ENCODE measurements at places on chromosomes 12 and 14. TPM values are rescaled to one million over a fixed set of nuclear protein-coding genes. Genes with fewer than 3 reads are reported as not detected.
A peak's percentile ranks its signal among the peaks of the same experiment; 100 is the strongest.

Gene RNF212B
- total RNA-seq = not detected

DNA sequence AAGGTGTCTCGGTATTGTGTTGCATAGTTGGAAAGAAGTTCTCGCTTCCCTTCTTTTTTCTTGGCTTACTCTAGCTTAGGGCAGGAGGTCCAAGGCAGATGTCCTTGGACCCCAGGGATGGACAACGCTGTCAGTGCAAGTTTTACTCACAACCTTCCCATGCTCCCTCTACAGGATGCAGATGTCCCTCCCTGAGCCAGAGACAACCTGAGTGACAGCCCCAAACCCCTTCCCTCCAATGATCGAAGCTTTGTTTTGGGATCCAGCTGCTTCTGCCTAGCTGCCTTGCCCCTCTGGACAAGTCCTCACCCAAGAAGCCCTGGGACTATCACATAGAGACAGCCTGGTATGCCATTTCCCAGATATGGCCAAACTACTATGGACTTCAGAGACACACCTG, 112.0 kb upstream of the RAP1B start:
- H3K4me1 ChIP-seq = peaks cover 23% of the 10 kb centered on the region
- no peak overlapping the region for H3K27ac ChIP-seq
- no peaks in the 10 kb centered on the region for H3K27me3 ChIP-seq
- no peak for DNase-seq
- H3K4me3 ChIP-seq = no peak overlapping the region
- peaks cover 2% of the 10 kb centered on the region for H3K36me3 ChIP-seq

GRCh38 chr12:81450920-81451739, 308.0 kb downstream of the PPFIA2 start:
- no peak for DNase-seq
- H3K4me1 ChIP-seq = no peaks in the 10 kb centered on the region
- no peaks in the 10 kb centered on the region for H3K27me3 ChIP-seq

DNA sequence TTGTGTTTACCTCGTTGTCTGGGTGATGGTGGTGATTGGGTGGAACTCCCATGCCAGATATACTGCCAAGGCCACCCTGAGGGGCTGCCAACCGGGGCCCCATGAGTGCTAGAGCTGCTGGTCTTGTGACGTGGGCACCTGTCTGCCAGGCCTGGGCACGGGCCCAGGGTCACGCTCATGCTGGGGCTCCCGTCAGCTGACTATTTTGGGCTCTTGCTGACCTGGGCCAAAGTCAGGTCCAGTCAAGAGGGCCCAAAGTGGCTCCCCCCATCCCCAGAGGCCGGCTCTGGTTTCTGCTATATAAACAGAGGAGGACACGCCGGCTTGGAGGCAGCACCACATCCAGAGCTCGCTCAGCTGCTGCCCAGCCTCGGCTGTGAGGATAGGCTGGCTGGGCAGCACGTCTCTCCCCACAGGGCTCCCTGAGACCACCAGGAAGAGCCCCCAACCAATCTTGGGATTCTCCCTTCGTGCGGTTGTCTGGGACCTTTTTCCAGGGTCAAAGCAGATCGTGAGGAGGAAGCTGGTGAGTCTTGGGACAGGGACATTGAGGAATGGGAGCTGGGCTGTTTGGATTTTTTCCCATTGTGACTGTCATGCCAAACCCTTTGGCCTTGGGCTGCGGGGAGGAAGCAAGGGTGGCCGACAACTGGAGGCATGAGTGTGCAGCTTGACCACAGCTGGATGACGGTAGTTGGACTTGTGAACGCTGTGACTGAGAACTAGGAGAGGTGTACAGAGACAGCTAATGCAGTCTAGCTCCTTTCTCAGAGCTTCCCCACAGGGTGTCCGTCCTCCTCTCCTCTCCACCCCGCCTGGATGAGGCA, 7.6 kb upstream of the NR4A1 start:
- peaks cover 33% of the 10 kb centered on the region for H3K4me1 ChIP-seq
- no peaks in the 10 kb centered on the region for H3K36me3 ChIP-seq
- H3K27ac ChIP-seq = no peak overlapping the region
- no peak for DNase-seq
- no peak overlapping the region for H3K4me3 ChIP-seq

- no peaks in the 10 kb centered on the region for H3K36me3 ChIP-seq
- peaks cover 20% of the 10 kb centered on the region for H3K4me1 ChIP-seq
- DNase-seq = no peak
- no peak overlapping the region for H3K27ac ChIP-seq
These were observed 16.0 kb downstream of the RITA1 start for GRCh38 chr12:113201187-113202177.

DNA sequence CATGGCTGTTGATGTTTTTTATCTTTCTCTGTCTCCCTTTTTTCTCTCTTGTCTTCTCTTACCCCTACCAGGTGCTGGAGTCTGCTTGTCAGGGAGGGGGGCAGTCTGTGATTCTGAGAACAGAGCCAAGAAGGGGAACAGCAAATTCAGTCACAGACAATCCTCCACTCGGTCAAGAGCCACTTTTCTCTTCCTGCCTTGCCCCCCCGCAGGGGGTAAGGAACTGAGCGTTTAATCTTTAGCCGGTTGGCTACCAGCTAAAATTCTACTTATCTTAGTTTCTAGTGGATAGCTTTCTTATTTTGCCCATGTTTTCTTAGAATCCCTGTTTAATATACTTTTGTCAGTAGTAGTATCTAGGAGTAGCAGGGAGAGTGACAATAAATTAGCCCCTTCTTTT, 1.9 kb downstream of the RIMKLB start:
- peak overlapping the region; percentile 2 for H3K27ac ChIP-seq
- no peak for DNase-seq
- H3K4me3 ChIP-seq = peak overlapping the region; percentile 39
- H3K27me3 ChIP-seq = peaks cover 38% of the 10 kb centered on the region
- peaks cover 17% of the 10 kb centered on the region for H3K4me1 ChIP-seq

DNA sequence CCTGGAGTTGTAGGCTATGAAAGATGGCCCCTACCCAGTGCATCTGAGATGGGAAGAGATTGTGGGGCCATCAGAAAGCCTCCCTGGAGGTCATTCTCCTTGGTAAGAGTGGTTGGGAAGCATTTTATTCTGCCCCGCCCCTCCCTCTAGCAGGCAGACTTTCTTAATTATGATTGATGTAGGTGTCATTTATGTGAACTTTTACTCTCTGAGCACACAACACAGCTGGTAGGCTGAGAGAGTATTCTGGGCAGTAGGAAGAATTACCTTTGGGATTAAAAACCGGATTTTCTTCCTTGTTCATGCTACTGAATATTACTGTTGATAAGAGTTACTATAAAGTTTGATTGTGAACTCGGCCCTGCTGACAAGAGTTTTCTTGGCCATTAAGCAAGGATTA, 266.8 kb downstream of the TTC6 start:
- H3K36me3 ChIP-seq = no peaks in the 10 kb centered on the region
- no peak for DNase-seq
- H3K27me3 ChIP-seq = no peaks in the 10 kb centered on the region
- H3K4me1 ChIP-seq = no peaks in the 10 kb centered on the region

GRCh38 chr14:30888480-30889243, 14.3 kb downstream of the COCH start:
- H3K4me3 ChIP-seq = no peak overlapping the region
- no peaks in the 10 kb centered on the region for H3K36me3 ChIP-seq
- no peak for DNase-seq
- H3K27me3 ChIP-seq = no peaks in the 10 kb centered on the region

GRCh38 chr14:70073924-70074566, 114.7 kb downstream of the SLC8A3 start:
- H3K4me3 ChIP-seq = no peak overlapping the region
- peaks cover 24% of the 10 kb centered on the region for H3K27me3 ChIP-seq
- DNase-seq = peak; percentile 54
- H3K4me1 ChIP-seq = no peaks in the 10 kb centered on the region
